ENCODE measurements at places on chromosomes 16 and 17.

DNA sequence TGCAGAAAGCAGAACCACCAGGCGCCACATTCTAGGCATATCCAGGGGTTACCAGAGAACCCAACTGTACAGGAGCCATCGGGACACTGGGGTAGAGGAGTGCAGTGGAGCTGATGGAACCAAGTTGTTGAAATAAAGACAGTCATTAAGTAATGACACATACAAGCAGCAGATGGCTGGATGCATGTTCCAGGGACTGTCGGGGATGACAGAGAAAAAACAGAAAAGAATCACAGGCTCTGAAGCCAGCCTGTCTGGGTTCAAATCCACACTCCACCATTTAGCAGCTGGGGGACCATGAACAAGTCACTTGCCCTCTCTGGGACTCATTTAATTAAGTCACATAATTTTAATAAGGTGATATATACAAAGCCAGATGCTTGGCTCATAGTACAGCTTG lies 117.1 kb downstream of the ZNF423 start:
- DNase-seq = no peak

DNA sequence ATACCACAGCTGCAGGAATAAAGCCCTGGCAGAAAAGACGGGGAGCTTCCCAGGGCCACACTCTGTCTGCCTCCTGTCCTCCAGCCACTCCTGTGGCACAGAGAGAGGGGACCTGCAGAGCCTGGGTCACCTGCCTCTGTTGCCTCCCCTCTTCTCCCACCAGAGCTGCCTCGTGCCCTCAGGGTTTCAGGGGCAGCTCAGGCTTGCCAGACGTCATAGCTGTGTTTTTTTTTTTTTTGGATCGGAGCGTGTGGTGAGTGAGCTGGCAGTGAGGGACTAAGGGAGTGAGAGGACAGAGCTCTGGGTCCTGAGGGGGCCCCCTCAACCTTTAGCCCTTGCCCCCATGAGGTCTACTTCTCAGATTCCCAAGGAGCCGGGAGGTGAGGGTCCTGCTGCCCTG lies 2.1 kb downstream of the PIK3R6 start:
- no peak for DNase-seq

GRCh38 chr16:2425008-2425518 lies 4.2 kb upstream of the CCNF start:
- DNase-seq = no peak

DNA sequence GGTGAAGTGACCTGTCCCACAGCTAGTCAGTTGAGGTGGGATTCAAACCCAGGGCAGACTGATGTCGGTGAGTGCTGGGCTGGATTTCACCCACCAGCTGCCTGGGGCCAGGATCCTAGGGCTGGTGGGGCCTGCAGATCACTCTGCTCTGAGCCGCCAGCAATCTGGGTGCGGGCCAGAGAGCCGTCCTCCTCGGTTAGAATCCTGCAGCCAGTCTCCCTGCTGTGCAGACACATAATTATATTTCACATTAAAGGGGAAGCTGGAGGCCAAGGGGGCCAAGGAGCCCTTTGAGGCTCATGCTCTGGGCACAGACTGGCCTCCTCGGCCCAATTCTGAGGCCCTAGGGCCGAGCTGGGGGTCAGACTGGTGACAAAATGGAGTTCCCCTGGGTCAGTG lies 996 bp upstream of the KCNJ12 start:
- no peak for DNase-seq

GRCh38 chr17:2453866-2454265 lies 53.0 kb upstream of the MNT start:
- DNase-seq = no peak

DNA sequence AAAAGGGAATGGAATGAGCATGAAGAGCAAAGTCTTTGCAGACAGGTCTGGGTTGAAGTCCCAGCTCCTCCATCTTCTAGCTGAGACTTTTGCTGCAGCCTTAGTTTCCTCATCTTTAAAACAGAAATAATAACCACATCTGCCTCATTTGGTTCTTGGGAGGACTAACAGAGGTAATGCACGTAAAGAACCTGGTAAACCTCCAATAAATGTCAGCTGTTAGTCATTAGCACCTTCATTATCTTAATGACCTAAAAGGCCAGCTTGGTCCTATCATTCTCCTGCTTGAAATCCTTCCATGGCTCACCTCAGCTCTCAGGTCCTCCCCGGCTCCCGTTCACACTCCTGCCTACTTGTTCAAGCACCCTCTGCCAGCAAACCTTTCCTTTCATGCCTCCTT lies 51.8 kb downstream of the SKAP1 start:
- DNase-seq = no peak

GRCh38 chr16:48256579-48257177 lies 9.3 kb upstream of the ABCC11 start:
- no peak for DNase-seq

- DNase-seq = no peak
Measured at GRCh38 chr16:17544785-17545184, 74.0 kb upstream of the XYLT1 start.

GRCh38 chr16:62712566-62712965 lies 676.3 kb upstream of the CDH8 start:
- no peak for DNase-seq

DNA sequence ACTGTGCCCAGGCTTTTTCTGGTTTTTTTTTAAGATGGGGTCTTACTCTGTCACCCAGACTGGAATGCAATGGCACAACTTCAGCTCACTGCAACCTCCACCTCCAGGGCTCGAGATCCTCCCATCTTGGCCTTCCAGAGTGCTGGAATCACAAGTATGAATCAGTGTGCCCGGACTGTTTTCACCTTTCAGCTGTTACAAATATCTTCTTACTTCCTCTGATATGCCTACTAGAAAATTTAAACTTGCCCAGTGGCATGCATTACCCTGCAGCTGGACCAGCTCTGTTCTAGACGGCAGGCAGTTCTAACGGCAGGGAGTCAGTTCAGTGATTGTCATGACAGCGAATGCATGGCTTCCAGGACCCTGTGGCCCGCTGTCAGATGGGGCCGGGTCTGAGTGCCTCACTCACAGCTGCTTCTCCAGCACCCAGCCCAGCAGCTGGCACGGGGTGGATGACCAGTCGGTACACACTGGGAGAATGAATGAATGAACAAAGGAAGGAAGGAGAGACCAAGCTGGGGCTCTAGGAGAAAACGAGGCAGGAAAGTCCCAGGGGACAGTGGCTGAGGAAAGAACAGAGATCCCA lies 28.0 kb upstream of the LITAF start:
- DNase-seq = no peak

- no peak for DNase-seq
Measured at GRCh38 chr16:76059186-76059585, 218.0 kb upstream of the CNTNAP4 start.

DNA sequence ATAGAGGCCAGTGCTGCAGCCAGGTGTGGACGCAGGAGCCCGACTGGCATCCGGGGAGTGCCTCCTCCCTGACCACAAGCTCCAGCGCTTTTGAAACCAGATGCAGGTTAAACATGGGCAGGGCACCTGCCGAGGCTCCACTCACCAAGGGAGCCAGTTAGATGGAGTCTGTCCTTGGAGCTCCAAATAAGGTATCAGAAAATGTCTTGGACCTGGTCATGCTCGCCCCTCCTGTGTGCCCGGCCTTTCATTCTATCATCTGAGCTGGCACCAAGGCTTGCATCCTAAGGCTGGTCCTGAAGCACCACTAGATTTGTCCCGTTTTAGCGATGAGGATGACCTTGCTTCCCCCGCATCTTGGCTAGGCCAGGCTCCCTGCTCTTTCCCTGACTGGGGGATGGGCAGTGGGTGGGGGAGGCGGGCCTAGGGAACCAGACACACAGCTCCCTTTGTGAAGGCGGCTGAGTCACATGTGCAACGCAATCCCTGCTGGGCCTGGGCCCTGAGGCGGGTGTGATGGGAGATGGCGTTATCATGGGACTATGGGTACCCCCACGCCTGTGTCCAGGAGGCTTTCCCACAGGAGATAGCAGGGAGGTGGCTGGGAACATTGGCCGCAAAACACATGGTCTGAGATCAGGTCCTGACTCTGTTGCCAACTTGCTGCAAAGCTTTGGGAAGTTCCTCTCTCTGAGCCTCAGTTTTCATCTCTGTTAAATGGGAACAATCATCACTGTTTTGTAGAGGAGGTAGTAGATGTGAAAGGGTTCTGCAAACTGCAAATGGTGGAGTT lies 5.0 kb upstream of the ADGRG1 start:
- no peak for DNase-seq

DNA sequence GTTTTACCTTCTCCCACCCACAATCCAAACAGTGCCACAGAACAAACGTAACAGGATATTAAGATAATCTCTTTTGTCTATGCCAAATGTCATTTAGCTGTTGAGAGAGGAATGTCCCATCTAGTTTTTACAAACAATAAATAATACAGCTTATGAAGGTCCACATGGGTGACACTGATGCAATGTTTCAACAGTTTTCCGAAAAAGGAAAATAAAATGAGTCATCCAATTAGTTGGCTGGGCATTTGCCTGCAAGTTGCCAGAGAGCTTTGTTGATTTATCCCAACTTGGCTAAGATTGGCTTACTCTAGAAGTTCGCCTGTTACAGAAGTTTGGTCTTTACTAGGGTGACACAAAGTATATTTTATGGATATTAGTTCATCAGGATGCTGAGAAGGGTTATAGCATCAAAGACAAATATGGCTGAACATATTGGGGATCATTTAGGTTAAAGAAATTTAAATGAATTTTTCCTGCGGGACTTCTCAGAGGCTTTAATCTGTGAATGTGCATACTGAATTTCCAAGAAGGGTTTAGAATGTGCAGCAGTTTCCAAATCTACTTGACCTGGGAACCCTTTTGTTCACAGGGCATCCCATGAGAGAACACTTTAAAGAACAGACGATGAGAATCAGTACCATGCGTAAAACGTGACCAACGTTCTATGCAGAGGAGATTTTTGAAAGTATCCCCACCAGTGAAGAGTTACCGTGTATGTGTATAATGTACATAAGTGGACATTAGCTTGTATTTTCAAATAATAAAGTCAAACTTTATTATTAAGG lies 73.1 kb downstream of the CDH13 start:
- DNase-seq = no peak

DNA sequence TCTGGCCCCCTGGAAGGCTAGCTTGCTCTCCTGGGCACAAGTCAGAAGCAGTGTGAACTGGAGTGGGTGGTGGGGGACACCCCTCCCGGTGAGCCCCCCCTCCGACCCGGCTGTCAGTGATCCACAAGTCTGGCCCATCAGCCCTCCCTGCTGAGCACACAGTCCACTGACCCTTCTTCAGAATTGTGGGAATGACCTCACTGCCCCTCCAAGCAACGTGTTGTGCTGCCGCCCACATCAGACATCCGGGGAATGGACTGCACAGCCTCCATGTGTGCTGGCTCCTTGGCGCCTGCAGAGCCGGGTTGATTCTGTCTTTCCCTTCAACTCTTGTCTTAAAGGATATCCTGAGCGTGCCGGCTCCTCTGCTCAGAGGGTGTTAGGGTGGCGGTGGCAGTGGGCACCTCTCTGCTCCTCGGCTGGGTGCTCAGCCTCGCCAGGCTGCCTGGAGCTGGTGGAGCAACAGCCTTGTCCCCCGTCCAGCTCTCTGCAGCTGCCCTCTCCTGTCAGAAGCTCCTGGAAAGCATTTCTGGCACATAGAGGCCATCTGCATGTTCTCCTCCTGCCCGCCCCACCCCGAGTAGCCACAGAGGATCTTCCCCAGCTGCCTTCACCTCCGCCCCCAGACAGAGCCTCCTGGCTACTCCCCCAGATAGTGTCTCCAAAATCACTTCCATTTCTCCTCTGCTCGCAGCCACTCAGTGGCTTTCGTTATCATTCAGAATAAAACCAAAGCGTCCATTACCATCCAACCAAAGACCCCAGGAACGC lies 19.8 kb downstream of the NPTX1 start:
- no peak for DNase-seq

GRCh38 chr16:12677502-12677901 lies 126.2 kb downstream of the CPPED1 start:
- DNase-seq = no peak

GRCh38 chr17:47696717-47697642 lies 3.0 kb downstream of the TBKBP1 start:
- DNase-seq = no peak

GRCh38 chr17:27808628-27809027 lies 8.3 kb upstream of the NOS2 start:
- DNase-seq = no peak

DNA sequence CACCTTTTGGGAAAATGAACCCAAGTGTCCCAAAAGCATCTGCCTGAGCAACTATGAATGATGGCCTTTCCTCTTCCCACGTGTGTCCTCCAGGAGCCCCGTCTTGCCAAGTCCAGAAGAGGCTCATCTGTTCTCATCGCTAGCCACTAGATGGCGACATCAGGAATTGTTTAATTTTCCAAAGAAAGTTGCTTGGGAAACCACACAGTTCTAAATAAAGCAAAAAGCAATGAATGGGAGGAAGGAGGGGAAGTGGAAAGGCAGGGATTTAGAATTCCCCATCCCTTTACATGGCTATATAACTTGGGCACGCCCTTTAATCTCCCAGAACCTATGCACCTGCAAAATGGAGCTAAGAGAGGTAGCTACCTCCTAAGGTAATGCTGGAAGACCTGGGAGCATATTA lies 9.0 kb upstream of the CDH5 start:
- DNase-seq = no peak

GRCh38 chr17:52120465-52120864 lies 38.0 kb downstream of the CA10 start:
- DNase-seq = no peak

GRCh38 chr16:10616756-10617640 lies 36.6 kb upstream of the EMP2 start:
- peak; percentile 41 for DNase-seq

GRCh38 chr17:34070712-34071111 lies 184.4 kb upstream of the CCL2 start:
- no peak for DNase-seq

GRCh38 chr17:8046306-8046928 lies 7.6 kb downstream of the ALOX15B start:
- no peak for DNase-seq

- DNase-seq = no peak
Measured at GRCh38 chr16:55876854-55877253, 1.7 kb upstream of the CES5A start.

DNA sequence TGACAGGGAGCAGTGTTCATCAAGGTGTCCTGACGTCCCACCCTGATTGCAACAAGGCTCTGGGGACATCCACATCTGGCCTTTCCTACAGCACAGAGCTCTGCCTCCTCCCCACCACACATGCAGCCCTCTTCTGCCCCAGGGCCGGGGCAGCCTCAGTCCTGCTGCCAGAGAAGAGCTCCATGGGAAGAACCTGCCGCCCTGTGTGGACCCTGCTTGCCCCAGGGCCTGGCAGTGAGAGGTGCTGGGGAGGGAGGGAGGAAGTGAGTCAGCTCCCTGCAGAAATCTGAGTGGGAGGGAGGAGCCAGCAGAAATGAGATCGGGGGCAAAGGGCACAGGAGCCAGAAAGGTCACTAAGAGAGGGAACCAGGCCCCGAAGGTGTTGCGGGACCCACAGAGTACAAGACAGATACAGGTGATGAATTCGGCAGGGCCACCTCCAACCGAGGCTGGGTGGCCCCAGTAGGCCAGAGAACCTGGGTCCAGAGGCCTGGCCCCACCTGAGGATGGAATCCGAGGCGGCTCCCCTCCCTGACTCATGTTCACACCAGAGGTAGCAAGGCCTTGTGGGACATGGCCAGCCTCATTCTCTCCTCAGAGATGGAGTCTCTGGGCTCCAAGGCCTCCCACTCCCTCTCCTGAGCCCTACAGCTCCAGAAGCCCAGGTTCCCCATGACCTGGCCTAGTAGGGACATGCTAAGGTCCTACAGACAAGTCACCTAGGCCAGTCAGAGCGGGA lies 24.8 kb downstream of the MYO18A start:
- DNase-seq = no peak
